ENCODE measurements at places on chromosomes 1 and 21. TPM values are rescaled to one million over a fixed set of nuclear protein-coding genes. Genes with fewer than 3 reads are reported as not detected.

GRCh38 chr1:21280011-21280471 lies 10.2 kb downstream of the ECE1 start:
- peak overlapping the region; percentile 25 for H3K27ac ChIP-seq
- H3K36me3 ChIP-seq, result peaks cover 11% of the 10 kb centered on the region
- no peak overlapping the region for H3K4me3 ChIP-seq

DNA sequence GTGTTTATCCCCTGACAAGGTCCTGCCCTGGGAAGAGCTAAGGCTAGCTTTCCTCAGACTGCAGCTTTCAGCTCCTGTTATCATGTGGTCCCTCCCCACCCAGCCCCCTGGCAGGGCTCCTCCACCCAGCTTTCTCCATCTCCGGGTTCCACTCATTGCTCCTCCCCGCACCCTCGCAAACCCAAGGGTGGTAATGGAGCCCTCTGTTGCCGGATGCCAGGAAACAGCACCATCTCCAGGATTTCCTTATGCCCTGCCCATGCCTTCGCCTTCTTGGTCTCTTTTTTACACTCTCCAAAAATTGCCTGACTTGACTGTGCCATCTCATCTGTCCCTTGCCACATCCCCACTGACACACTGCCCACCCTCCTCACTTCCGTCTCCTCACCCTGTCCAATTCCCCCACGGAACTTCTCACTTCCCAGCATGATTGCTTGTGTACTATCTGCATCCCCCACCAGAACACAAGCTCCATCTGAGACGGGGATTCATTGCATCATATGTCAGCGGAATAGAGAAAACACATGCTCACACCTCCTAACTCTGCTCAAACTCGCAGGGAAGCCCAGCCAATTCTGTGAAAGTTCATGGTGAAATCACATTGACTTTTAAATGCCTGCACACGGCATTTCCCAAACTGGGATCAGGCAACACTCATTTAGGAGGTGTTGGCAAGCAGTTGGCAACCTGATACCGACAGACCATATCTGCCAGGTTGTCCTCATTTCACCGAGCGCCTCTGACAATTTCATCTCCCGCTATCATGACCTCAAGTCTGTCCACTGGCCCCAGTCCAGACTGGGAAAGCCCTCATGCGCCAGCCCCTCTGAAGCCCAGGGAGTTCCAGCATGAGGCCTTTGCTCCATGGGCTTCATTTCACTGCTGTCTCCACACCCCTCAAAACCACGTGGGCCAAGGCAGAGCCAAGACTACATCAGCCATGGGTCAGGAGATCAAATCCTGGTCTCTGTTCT lies 201.1 kb downstream of the MATN1 start:
- no peaks in the 10 kb centered on the region for H3K36me3 ChIP-seq
- H3K27ac ChIP-seq, result no peak overlapping the region
- peaks cover 57% of the 10 kb centered on the region for H3K27me3 ChIP-seq

DNA sequence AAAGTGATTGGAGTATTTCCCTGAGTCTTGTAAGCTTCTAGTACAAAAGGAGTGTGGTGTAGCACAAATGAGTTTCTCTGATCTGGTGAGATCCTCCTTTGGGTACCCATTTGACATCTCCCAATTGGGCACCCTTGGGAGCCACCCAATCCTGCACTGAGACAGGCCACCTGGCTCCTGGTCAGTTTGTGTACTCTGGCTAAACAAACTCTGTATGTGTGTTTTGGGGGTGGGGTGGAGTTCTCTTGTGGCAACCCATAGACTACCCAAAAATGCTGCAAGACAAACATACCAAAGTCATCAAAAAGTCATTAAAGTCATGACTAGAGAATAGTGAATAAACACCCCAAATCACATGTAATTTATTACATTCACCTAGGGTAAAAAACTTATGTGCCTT lies 8.4 kb upstream of the HIVEP3 start:
- H3K4me3 ChIP-seq, result no peak overlapping the region
- DNase-seq, result no peak
- H3K36me3 ChIP-seq, result no peaks in the 10 kb centered on the region
- H3K27me3 ChIP-seq, result no peaks in the 10 kb centered on the region
- no peak overlapping the region for H3K27ac ChIP-seq

The PGLYRP4 gene
- 4.3 TPM for polyA plus RNA-seq

- DNase-seq, result no peak
- H3K4me3 ChIP-seq, result no peak overlapping the region
- H3K27ac ChIP-seq, result no peak overlapping the region
- peaks cover 26% of the 10 kb centered on the region for H3K36me3 ChIP-seq
- H3K4me1 ChIP-seq, result no peaks in the 10 kb centered on the region
- no peaks in the 10 kb centered on the region for H3K27me3 ChIP-seq
Observed at GRCh38 chr1:29297450-29297849, 61.1 kb downstream of the PTPRU start.

The SPATA46 gene
- polyA plus RNA-seq, result not detected

GRCh38 chr1:151852733-151853132 lies 779 bp downstream of the THEM5 start:
- H3K4me1 ChIP-seq, result no peaks in the 10 kb centered on the region
- no peak for DNase-seq
- no peak overlapping the region for H3K4me3 ChIP-seq
- H3K27ac ChIP-seq, result no peak overlapping the region
- H3K36me3 ChIP-seq, result no peaks in the 10 kb centered on the region
- peaks cover 45% of the 10 kb centered on the region for H3K27me3 ChIP-seq

DNA sequence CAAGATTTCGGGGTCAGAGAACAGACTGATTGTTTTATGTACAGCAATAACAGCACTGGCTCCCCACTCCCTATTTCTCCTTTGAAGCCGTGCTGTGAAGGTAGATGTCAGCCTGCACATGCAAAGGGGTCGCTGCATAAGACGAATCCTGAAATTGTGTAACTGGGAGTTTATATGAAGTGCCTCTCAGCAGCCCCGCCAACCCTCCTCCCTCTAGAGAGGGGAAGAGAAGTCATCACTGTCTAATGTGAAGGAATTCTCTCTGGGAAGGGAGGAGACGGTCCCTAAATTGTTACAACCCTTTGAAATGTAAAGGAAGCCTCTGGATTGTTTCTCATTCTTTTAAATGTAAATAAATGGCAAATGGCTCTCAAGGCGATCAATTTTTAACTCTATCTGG lies 545.3 kb downstream of the PLA2G4A start:
- H3K36me3 ChIP-seq, result no peaks in the 10 kb centered on the region
- DNase-seq, result no peak
- no peaks in the 10 kb centered on the region for H3K4me1 ChIP-seq
- no peak overlapping the region for H3K4me3 ChIP-seq
- H3K27ac ChIP-seq, result no peak overlapping the region

GRCh38 chr21:34166468-34166867 lies 93.1 kb downstream of the MRPS6 start:
- no peak overlapping the region for H3K27ac ChIP-seq
- no peaks in the 10 kb centered on the region for H3K27me3 ChIP-seq
- no peak overlapping the region for H3K4me3 ChIP-seq
- no peak for DNase-seq

The CELSR2 gene
- 0.76 TPM for polyA plus RNA-seq

DNA sequence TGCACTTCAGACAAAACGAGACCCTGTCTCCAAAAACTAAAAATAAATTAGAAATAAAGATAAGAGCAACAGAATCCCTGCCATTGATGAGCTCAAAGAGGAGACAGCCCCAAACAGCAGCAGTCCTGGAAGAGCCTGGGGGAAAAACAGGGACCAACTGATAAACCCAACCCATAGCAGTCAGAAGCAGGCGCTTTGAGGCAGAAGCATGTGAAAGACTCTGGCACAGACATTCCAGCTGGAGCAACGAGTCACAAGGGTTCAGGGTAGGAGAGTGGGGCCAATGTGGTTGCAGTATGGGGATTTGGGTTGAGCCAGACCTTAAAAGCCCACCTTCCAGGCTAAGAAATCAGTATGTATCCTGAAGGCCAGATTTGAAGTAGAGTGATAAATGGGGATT lies 78.5 kb downstream of the MPZL1 start:
- DNase-seq, result no peak
- no peak overlapping the region for H3K4me3 ChIP-seq
- H3K4me1 ChIP-seq, result peaks cover 44% of the 10 kb centered on the region
- H3K27ac ChIP-seq, result no peak overlapping the region

DNA sequence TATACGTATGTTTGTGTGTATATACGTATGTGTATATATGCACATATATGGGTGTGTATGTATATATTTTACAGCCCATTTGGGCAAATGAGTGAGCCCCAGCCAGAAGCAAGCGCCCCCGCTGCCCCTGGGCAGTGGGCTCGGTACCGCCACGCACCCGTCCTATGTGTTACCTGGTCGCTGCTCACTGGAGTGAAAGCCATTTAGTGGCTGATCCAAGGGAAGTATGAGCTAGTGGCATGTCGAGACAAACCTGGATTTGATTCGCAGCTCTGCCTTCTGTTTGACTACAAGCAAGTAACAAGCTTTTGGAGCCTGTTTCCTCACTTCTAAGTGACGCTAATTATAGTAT lies 35.8 kb upstream of the JAK1 start:
- DNase-seq, result no peak
- peak overlapping the region; percentile 93 for H3K27ac ChIP-seq
- peak overlapping the region; percentile 76 for H3K4me3 ChIP-seq
- H3K36me3 ChIP-seq, result no peaks in the 10 kb centered on the region

Data from stomach (tissue), 19 donors.